ENCODE measurements at places on chromosomes 6 and 20.

DNA sequence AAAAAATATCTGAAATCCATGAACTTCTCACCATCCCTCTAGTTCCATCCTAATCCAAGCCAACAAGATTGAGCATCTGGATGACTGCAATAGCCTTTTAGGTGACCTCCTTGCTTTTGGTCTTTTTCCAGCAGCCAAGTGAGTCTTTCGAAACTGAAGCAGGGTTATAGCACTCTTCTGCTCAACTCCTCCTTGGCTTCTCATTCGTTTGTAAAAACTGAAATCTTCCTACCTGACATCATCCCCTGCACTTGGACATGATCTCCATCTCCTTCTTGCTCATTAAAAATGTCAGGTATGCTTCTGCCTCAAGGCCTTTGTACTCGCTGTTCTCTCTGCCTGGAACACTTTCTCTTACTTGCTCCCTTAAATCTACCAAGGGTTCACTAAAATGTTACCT, 46.0 kb downstream of the STX7 start:
- no peak for DNase-seq

- DNase-seq = no peak
Measured at GRCh38 chr6:163173741-163174140, 240.8 kb upstream of the QKI start.

- DNase-seq = no peak
Measured at GRCh38 chr6:136775081-136775480, 17.2 kb downstream of the MAP3K5 start.

DNA sequence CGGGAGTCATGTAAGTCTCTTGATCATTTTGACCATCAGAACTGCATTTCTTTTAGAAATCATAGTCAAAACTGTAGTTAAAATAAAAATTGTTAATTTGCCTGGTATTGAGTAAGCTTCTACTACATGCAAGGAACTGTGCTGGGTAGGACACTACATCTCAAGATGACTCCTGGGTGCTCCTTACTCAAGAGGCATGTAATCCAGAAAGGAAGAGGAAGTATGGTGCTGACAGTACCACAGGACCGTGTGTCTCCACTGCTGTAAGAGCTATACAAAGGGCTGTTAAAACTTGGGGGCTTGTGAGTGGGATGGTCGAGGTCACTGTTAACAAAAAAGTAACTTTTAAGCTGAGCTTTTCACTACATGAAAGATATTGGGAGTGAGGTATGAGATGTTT, 508.3 kb upstream of the SOX4 start:
- no peak for DNase-seq

- no peak for DNase-seq
Measured at GRCh38 chr20:61385296-61385695, 133.2 kb downstream of the CDH4 start.

DNA sequence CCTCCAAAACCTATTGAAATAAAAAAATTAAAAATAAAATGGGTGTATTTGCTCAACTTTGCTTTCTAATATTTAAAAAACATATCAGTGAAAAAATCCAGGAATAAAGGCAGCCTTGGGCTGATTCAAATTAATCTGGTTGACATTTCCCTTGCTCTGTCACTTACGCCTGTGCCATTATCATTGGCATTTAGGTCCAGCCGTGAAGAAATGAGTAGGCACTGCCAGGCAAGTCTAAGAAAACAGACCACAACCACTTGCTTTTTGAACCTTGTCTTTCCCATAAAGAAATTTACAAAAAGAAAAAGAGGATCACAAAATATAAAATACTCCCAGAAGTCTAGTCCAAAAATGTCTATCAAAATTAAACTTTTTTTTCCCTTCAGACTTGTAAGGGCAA, 59.2 kb upstream of the HBS1L start:
- DNase-seq = no peak

DNA sequence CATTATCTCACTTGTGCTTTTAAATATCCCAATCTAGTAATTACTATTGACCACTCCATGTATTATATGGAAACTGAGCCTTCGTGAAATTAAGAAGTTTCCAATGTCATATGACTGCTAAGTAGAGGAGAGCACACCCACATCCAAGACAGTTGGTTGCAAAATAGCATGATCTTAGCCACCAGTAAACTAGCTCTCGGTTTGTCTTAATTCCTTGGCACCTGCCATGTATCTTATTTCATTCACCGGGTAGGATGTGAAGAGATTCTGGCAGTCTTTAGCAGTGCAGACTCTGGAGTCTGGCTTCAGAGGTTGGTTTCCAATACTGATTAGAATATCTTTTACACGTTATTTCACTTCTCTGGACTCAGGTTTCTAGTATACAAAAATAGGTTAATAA, 270.3 kb downstream of the LAMA2 start:
- no peak for DNase-seq

- no peak for DNase-seq
Measured at GRCh38 chr6:98639089-98639635, 195.2 kb upstream of the POU3F2 start.

DNA sequence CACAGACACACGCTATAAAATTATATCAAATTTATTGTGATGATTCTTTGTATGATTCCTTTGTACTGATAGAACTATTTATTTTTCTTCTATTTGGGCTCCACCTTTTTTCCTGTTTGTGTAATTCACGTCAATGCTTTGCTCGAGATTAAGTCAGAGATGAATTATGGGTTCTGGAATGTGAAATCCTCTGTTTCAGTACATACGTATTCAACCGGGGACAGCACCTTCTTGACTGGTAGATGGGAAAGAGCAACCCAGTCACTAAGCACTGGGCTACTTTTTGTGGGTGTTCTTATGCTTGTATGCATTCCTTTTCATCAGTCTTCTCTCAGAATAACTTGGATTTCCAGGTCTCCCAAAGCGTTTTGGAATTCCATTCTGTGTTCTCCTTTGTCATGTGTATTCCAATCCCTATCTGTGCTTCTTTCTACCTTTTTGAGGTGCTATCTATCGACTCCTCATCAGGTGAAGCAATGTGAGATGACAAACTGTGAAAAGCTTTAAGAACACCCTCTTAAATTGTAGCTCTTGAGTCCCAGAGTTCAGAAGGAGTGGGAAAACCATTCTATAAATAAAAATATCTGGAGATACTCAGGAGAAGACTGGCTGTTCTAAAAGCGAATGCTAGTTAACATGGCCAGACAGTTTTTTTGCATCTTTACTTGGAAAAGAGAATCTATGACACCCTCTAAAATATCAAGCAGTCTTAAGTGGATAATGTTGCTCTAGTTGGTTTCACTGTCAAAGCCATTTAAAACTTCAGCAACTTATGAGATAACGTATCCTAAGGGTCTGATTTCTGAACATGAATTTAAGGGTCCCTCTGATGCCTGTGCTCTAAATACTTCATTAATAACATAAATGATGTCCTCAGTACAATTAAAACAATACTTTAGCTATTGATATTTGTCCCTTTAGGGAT, 197.7 kb upstream of the PREP start:
- no peak for DNase-seq
